Sigmoid colon (tissue), 7 donors: ENCODE measurements at places on chromosomes 6 and 20.

- no peak for DNase-seq
These were observed 10.5 kb downstream of the PLN start for GRCh38 chr6:118558464-118559217.

- DNase-seq = no peak
These were observed 11.4 kb upstream of the RAMACL start for GRCh38 chr6:166597711-166598440.

- no peak for DNase-seq
These were observed 18.6 kb downstream of the TTPAL start for GRCh38 chr20:44494266-44494665.

DNA sequence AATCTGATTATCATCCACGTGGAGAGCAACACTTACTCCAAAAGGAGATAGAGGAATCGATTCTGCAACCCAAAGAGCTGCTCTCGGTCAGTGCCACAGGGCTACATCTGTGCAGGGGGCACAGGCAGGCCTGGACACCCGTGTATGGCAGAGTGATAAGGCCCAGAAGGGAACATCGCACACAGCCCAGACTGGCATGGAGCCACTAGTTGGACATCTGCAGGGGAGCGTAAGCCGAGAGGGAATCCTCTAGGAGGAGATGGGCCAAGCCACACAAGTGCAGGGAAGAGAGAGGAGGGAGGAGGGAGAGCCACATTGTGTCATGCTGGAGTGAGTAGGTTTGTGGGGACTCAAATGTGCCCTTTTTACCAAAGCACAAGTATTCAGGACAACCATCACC is 50.4 kb upstream of the ENTPD6 start:
- no peak for DNase-seq

DNA sequence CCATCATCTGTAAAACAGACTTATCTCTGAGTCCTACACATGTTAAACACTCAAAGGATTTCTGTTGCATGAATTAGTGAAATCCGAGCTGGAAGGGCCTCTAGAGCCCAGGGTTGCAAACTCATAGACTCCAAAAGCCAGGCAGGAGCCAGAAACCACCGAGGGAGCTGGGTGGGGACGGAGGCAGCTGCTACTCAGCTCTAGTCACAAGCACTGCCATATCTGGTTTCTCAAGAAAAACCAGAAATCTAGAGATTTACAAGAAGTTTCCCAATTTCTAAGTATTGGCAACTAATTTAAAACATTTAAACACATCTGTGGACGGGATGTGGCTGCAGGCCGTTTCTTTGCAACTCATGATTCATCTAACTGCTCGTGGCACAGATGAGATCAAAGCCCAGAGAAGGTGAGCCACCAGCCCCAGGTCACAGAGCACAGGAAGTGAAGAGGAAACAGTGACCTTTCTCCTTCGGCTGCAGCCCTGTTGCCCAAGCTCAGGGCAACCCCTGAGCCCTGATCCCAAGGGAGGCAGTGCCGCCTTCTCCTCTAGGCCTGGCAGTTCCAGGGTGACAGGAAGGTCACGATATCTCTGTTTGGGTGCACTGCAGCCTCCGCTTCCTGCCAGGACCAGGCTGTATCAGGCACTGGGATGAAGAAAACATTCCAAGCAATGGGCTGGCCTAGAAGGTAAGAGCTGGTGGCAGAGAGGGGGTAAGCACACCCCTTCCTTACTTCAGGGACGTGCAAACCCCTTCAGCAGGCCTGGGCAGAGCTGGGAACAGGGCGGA is 26.4 kb upstream of the PTGIS start:
- DNase-seq = peak; percentile 92
